Activated gamma-delta T cell treated with Interleukin-2 at 50 U/mL for 16 hours (primary cell): ENCODE measurements at places on chromosomes 4 and X.

DNA sequence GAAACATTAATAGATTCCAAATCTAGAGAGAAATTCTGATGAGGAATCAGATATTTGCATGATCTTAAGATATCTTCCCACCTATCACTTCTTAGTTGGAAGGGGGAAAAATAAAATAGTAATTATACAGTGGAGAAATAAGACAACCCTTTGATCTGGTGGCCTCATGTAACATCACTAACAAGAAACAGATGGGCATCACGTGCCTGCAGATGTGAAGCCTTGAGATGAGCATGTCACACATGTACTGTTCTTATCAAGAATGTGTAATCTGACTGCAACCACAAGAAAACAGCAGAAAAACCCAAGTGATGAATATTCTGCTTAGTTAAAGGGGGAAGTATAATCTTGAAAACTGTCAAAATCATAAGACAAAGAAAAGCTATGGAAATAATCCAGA, 31.4 kb upstream of the NKX6-1 start:
- DNase-seq, result no peak

DNA sequence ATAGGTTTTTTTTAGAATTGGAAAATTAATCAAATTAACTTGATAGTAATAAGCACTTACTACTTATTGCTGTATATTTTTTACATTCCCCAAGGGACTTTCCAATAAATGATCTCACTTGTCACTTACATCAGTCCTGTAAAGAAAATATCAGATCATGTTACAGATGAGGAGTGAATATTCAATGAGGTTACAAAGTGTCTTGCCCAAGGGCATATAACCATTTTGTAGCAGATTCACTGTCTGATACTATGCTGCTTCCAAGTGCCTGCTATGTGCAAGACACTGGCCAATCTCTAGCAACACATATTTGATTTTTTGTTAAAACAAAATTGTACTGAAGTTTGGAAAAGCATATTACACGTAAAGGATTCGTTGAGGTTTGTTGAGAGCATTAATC, 1287.7 kb downstream of the FAM133A start:
- DNase-seq, result no peak

DNA sequence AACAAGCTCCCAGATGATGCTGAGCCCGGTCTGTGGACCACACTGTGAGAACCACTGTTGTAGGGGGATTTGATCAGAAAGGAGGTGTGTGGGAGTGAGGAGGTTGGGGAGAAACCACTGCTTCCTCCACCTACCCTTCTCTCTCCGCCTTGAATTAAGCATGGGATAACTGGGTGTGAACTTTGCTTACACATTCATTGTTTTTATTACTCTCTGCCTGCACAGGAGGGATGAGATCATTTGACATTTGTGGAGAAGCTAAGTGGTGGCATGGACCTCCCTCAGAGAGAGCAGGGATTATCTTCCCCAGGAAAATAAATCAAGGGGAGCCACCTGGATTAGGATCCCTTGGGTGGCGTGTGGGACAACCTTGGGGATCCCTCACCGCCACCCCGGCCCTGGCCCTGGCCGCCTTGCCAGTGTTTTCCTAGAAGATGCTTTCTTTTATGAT, 212.1 kb upstream of the ATP6AP2 start:
- DNase-seq, result no peak

- no peak for DNase-seq
Measured at GRCh38 chr4:80540785-80541469, 205.4 kb downstream of the CFAP299 start.

DNA sequence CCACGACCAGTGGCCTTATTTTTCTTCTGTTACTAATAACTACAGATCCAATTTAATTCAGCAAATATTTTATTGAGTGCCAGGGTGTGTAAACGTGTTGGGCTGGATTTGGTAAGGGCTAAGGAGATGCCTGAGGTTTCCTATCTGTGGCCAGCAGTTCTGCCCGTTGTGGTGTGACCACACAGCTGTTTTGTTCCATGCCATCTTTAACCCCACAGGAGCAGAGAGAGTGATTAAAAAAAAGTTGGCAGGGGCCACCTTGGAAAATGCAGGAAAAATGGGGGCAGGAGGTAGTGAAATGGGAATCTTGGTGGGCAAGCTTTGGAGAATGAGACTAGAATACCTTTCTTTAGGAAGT, 1.1 kb downstream of the PLAC8 start:
- DNase-seq, result peak; percentile 6

- no peak for DNase-seq
Measured at GRCh38 chr4:54958236-54958635, 167.2 kb downstream of the KDR start.

- no peak for DNase-seq
Measured at GRCh38 chr4:165953181-165953580, 80.1 kb downstream of the TLL1 start.

DNA sequence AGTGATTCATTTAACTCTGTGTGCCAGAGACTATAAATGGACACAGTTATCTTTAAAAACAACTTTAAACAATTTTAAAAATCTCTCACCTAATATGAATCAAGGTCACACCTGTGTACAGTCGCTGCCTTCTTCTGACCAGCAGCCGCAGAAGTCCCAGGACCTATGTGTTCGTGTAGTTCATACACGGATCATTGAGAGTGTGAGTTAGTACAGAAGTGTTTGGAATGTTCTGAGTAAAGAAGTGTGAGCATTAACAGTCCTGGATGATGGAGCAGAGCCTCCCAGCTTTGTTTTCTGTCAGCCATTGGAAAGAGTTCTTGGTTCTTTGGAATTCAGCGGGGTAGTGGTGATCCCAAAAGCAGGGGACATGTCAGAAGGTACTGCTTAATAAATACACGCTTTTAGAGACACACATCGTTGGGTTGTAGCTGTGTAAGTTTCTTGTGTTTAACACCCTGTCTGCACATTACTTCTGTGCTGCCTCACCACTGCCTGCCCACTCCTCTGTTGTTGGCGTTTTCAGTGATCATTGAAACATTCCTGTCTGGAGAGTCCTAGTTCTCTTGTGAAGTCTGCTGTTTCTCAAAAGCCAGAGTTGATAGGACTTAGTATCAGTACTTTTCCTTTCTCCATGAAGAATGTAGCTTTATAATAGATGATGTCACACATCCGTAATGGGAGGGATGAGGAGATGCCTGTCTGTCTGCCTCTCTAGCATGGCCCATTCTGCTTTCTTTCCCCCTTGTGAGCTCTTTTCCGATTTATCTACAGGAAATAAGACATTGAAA, 90.6 kb downstream of the PTTG2 start:
- no peak for DNase-seq

DNA sequence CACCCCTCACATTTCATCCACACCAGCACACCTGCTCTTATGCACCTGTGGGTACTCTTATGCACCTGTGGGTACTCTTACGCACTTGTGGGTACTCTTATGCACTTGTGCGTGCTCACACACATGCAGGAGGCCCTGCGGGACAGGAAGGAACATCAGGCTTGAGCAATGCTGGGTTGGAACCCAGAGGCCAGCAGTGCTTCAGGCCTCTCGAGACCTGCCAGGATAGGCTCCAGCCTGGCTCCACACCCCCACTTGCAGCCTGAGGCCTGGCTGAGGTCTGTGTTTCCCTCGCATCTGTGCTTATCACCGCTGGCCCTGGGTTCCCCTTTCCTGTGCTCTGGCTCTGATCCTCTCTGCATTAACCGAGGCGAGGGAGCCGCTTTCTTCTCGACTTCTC, 34.7 kb downstream of the SORCS2 start:
- no peak for DNase-seq
